ENCODE measurements at places on chromosomes 12 and 14.

DNA sequence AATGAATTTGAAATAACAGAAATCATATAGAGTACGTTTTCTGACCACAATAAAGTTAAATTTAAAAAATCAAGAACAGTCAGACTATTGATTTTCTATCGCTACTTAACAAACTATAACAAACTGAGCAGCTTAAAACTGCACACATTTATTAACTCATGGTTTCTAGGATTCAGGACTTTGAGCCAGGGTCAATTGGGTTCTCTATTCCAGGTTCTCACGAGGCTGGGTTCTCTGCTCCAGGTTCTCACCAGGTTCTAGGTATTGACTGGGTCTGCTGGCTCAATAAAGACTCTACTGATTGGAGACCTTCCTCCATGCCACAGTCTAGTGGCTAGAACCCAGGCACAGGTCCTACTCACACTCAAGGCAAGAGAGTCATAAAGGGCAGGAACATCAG lies 22.8 kb downstream of the ABCC9 start:
- DNase-seq: no peak

DNA sequence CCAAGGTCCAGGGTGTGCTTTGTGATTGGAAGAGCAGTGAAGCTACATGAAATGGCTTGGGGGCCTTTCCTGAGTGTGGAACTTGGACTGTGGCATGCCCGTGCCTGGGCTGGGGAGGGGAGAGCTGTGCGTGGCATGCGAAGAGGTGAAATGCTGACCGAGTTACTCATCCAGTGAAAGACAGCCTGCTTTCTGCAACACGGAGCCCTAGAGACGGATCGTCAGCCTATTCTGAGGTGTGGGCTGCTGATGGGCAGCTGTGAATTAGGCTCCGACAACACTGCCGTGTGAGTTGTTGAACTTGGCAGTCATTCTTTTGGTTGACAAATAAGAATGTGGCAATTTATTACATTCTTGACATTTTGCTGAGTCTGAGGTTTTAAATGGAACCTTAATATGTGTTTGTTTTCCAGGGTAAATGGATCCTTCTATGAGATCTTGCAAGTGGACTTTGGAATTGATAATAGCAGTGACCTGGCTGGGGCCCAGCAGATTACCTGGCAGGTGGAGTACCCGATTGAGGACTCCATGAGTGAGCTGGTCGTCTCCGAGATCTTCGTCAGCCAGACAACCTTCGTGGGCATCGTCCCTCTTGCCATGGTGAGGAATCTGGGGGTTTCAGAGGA lies 453.9 kb downstream of the AACS start:
- no peak for DNase-seq

DNA sequence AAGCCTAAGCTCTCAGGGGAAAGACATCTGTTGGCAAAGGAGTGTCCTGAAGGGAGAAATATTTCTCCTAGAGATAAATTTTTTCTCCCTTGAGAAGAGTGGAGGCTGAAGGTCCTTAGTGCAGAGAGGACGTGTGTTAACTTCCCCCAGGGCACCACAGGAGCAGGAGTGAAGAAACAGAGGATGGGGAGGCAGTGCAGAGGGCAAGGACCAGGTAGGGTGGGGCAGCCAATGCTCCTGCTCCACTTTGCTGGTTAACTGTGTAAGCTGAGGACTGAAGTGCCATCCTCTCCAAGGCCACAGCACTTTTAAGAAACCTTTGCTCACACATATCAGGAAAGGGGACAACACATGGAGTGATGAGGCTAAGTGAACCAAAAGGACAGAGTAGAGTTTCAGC lies 4.0 kb downstream of the L3HYPDH start:
- no peak for DNase-seq

- DNase-seq: peak; percentile 39
Measured at GRCh38 chr12:98360401-98360800, 155.0 kb upstream of the TMPO start.

DNA sequence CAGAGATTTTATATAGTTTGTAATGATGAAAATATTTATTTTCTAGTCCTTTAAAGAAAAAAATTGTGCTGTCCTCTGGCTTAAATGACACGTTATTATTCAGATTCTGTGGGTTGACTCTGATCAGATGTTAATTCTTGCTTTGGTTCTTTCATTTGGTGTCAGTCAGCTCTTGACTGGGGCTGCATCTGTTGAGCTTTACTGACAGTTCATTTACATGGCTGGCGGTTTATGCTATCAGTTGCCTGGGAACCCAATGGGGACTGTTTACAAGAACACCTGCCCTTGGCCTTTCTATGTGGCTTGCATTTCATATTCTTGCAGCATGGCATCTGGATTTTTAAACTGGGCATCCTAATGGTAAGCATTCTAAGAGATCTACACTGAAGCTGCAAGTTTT lies 667.1 kb upstream of the FBXO33 start:
- DNase-seq: no peak

- no peak for DNase-seq
Measured at GRCh38 chr12:19428246-19428645, 11.0 kb upstream of the AEBP2 start.

DNA sequence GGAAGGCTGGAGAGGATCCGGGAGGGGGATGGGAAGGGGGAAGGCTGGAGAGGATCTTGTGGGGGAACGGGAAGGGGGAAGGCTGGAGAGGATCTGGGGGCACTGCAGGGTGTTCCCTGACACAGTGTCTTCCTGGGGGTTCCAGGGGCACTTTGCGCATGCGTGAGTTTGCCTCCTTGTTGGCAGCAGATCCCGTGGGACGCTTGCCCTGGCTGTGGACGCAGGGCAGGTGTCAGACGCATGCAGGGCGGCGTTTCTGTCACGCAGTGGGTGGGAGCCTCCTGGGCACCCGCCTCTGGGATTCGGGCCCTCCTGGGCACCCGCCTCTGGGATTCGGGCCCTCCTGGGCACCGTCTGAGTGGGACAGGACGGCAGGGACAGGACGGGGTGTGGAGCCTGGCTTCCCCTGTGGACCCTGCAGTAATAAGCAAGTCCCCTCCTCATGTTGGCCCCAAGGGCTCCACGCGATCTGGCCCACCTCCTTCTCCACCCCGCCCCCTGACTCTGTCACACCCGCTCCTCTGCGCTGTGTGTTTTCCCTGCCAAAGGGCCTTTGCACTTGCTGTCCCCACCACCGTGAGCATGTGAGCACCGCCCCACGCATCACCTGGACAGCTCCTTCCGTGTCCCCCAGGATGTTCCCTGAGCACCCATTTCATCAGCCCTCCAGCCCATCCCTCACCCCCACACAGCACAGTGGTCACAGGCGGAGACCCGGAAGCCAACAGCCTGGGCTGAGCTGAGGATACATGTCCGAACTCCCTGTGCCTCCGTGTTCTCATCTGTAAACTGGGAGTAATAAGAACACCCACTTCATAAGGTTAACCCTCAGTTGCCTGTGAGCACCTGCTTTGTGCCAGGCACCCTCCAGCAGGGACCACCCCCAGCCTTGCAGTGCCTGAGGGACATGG lies 4.4 kb downstream of the MMP17 start:
- DNase-seq: peak; percentile 23

- DNase-seq: no peak
Measured at GRCh38 chr12:31954925-31955858, 4.0 kb upstream of the RESF1 start.

DNA sequence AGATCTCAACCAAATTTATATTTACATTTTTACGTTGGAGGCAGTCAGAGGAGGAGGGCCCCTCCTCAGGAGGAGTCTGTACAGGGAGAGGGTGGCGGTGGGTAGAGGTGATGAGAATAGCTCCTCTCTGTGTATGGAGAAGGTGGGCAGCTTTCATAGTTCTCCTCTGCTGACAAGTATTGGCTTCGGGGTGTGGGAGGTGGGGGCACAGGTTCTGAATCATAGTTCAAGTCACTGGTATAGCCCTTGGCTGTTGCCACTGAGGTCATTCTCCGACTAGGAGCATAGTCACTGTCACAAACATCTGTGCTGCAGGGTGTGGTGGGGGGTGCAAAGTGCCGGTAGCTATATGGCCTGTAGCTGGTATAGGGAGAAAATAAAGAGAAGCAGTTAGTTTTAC lies 50.3 kb downstream of the BCL2L14 start:
- no peak for DNase-seq

DNA sequence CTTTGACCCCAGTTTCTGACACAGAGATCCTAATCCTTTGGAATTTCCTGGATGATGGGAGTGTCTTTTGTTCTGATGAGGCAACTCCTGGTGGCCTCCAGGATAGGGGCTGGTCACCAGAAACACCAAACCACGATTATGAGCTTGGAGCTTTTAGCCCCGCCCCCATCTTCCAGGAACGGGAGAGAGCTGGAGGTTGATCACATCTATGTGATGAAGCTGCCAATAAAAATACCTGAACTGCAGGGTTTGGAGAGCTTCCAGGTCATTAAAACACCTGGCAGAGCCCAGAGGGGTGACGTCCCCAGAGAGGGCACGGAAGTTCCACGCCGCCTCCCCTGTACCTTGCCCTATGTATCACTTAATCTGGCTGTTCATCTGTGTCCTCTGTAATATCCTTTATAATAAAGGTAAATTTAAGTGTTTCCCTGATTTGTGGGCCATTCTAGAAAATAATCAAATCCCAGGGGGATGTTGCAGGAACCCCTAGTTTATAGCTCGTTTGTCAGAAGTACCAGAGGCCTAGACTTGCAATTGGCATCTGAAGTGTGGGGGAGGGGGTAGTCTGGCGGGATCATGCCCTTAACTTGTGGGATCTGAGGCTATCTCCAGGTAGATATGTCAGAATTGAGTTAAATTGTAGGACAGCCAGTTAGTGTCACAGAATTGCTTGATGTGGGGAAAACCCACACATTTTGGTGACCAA lies 21.2 kb downstream of the APPL2 start:
- no peak for DNase-seq

GRCh38 chr12:128976120-128976738 lies 123.0 kb downstream of the GLT1D1 start:
- no peak for DNase-seq

- DNase-seq: no peak
Measured at GRCh38 chr12:54160089-54160488, 28.7 kb downstream of the SMUG1 start.

- DNase-seq: no peak
Measured at GRCh38 chr14:89549381-89550125, 132.5 kb upstream of the FOXN3 start.

GRCh38 chr14:60654334-60654821 lies 5.1 kb upstream of the SIX1 start:
- no peak for DNase-seq

DNA sequence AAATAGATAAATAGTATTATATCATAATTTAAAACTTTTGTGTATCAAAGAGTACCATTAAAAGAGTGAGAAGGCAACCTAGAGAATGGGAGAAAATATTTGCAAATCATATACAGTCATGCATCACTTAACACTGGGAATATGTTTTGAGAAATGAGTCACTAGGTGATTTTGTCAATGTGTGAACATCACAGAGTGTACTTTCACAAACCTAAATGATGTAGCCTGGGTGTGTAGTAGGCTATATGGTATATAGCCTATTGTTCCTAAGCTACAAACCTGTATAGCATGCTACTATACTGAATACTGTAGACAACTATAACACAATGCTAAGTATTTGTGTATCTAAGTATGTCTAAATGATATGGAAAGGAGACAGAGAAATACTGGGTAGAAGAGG lies 48.0 kb upstream of the ARID2 start:
- no peak for DNase-seq

DNA sequence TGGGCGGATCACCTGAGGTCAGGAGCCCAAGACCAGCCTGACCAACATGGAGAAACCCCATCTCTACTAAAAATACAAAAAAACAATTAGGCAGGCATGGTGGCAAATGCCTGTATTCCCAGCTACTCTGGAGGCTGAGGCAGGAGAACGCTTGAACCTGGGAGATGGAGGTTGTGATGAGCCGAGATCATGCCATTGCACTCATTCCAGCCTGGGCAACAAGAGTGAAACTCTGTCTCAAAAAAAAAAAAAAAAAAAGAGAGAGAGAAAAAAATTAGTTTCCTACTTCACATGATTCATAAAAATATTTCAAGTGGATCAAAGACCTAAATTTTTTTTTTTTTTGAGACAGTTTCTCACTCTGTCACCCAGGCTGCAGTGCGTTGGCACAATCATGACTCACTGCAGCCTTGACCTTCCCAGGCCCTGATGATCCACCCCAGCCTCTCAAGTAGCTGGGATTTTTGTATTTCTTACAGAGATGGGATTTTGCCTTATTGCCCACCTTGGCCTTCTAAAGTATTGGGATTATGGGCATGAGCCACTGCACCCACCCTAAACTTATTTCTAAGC lies 24.9 kb downstream of the FCF1 start:
- no peak for DNase-seq

DNA sequence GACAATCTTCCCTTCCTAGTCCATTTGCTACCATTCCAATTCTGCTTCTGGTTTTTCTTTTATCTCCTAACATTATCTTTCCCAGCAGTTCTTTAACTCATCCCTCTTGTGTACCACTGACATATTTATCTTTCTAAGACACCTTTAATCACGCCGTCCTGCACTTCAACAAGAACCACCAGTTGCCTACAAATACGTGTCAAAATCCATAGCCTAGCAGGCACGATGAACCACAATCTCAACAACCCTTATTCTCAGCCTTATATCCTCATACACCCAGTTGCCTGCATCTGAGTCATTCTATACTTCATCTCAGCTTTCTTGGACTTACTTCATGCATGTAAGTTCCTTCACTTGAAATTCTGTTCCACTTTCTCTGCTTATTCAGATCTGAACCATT lies 16.4 kb upstream of the ST8SIA1 start:
- DNase-seq: no peak

DNA sequence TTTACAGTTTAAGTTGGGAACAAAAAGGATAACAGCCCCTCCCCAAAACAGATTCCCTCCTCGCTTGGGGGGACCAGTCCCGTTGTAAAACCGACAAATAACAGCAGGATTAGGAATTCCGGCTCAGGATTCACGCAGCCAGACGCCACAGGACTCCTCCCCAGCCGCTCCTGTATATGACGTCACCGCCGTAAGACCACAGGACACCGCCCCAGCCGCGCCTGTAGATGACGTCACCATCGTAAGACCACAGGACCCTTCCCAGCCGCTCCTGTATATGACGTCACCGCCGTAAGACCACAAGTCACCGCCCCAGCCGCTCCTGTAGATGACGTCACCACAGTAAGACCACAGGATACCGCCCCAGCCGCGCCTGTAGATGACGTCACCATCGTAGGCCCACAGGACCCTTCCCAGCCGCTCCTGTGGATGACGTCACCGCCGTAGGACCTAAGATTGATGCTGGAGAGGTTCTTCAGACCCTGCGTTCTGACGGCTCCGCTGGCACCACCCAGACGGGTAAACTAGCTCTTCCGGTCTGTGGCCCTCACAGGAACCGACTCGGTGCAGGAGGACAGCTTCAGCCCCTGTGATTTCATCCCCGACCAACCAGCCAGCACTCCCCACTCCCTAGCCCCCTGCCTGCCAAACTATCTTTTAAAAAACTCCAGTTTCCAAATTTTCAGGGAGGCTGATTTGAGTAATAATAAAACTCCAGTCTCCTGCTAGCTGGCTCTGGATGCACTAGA lies 43.9 kb upstream of the FBRSL1 start:
- DNase-seq: peak; percentile 99

All from NCI-H1930 (cell line).